ENCODE measurements at places on chromosomes 1 and 21.

GRCh38 chr1:27915082-27915575, 19.7 kb upstream of the SMPDL3B start:
- DNase-seq: no peak

GRCh38 chr1:115764541-115764940, 4.0 kb downstream of the CASQ2 start:
- peak; percentile 38 for DNase-seq

DNA sequence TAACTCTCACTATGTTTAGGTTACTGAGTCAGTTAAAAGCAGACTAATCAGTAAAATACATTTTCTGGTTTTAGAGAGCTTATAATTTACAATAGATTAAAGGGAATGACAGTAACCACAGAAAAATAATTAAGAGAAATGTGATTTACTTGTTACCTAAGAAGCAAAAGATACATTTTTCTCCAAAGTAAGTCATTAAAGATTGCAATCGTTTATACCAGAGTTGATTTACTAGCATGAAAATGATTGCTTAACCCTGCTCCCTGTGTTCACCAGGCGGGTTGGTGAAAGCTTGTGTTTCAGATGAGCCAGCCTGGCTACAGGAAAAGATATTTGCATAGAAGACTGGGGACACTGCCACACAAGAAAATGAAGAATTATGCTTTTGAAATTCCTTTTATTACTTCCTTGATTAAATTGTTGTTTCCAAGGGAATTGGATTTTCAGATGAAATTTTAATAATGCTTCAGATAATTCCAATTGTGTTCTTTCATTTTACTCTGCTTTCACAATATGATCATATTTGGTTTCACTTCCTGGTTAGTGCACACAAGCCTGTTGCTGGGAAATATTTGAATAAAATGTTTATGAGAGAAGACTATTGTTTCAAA, 27.9 kb downstream of the LRRC8B start:
- peak; percentile 14 for DNase-seq

GRCh38 chr1:1088801-1089680, 14.9 kb upstream of the RNF223 start:
- DNase-seq: no peak

GRCh38 chr1:46705408-46705807, 13.5 kb downstream of the EFCAB14 start:
- DNase-seq: no peak
